ENCODE measurements at places on chromosomes 13 and 19.

- no peak for DNase-seq
These were observed 245.2 kb downstream of the TBC1D4 start for GRCh38 chr13:75236774-75237173.

DNA sequence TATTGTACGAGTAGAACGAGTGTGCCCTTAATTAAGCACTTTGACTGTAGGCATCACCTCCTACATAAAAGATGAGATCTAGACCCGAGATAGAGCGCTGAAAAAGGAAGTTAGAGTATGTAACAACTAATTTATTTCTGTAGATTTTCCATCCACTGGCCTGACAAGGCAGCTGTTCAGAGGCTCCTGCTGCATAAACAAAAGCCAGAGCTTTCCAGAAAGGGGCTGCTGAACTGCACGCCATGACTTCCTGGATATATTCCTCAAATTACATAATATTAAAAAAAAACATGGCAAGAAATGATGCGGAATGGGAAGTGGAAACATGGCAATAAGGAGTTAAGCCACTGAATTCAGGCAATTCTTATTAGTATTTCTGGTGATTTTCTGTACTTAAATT, 89.7 kb downstream of the AKAP11 start:
- DNase-seq = no peak

- DNase-seq = no peak
These were observed 133.4 kb upstream of the PEG3 start for GRCh38 chr19:56973713-56974555.

- DNase-seq = no peak
These were observed 78.2 kb downstream of the RASA3 start for GRCh38 chr13:114054264-114054663.

GRCh38 chr13:91236182-91236581, 111.3 kb upstream of the MIR17HG start:
- DNase-seq = no peak

GRCh38 chr13:101354895-101355294, 61.4 kb downstream of the NALCN start:
- DNase-seq = no peak

GRCh38 chr19:43755256-43755801, 567 bp upstream of the SMG9 start:
- no peak for DNase-seq

- no peak for DNase-seq
These were observed 1.3 kb upstream of the HNRNPL start for GRCh38 chr19:38850976-38851621.

DNA sequence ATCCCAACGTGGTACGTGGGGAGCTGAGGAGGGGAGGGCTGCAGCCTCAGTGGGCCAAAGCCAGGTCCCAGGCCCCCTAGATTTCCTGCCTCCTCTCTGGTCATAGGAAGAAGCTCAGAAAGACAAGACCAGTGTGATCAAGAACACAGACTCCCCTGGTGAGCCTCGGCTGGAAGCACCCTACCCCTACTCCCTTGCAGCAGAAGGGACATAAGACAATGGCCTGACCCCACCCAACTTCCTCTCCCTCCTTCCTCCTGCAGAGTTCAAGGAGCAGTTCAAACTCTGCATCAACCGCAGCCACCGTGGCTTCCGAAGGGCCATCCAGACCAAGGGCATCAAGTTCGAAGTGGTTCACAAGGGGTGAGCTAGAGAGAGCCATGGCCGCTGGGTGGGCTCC, 11.5 kb downstream of the PODNL1 start:
- no peak for DNase-seq

- peak; percentile 81 for DNase-seq
These were observed 159.0 kb upstream of the IRS2 start for GRCh38 chr13:109945206-109945960.
